ENCODE measurements at places on chromosomes 4 and X.

DNA sequence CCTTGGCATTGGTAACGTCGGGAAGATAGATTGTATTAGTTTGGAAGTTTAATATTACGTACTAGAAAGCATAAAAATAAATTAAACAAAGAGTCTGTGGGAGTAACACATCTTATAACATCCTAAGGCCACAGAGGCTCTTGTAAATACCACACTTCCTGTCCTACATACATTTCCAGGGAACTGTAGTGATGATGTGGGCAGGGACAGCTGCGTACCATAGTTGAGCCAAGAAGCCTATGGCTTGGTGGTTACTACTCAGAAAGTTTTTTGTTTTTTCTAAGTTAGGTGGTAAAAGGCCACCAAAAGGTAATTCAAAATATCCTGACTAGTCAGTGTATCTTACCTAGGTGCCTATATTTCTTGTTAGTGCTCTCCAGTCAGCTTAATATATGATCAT is 4.6 kb upstream of the ANKRD50 start:
- no peak for DNase-seq

DNA sequence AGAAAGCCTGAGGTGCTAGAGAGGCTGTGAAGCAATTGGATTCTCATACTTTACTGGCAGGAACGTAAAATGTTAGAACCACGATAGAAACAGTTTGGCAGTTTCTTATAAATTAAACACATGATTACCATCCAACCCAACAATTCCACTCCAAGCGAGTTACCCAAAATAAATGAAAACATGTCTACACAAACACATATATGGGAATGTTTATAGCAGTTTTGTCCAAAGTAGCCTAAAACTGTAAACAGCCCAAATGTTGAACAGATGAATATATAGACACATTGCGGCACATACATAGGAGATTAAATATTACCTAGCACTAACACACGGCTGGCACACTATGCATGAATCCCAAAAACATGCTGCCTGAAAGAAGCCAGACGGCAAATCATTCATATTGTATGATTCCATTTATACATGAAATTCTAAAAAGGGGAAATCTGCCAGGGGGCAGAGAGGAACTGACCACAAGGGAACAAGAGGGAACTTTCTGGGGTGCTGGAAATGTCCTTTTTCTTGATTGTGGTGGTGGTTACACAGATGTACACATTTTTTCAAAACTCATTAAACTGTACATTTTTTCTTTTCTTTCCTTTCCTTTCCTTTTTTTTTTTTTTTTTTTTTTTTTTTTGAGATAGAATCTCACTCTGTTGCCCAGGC is 50.4 kb upstream of the SLC25A4 start:
- DNase-seq, result no peak

DNA sequence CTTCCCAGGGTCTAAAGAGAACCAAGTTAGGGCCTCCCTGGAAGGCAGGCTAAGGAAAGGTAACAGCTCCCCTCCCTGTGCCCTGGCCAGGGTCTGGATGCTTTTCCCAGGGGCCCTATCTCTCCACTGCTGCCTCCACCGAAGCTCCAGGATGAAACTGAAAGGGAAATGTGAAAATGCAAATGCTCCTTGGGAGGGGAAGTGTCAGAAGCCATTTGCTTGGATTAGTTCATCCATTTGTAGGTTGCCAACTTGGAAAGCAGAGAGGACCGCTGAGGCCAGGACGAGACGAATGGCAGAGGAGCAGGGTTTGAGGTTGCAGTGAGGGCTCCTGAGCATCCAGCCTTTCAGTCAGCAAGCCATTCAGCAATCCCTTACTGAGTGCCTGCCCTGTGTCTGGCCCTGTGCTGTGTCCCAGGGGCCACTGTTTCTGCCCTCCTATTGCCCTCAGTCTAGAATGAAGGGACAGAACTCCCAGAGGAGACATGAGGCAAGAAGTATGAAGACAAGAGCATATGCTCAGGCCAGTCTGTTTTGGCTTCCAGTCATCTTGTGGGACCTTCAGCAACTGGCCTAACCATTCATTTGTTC is 45.9 kb upstream of the PGRMC1 start:
- DNase-seq, result no peak

GRCh38 chr4:31052519-31052918 is 332.4 kb downstream of the PCDH7 start:
- DNase-seq, result no peak

DNA sequence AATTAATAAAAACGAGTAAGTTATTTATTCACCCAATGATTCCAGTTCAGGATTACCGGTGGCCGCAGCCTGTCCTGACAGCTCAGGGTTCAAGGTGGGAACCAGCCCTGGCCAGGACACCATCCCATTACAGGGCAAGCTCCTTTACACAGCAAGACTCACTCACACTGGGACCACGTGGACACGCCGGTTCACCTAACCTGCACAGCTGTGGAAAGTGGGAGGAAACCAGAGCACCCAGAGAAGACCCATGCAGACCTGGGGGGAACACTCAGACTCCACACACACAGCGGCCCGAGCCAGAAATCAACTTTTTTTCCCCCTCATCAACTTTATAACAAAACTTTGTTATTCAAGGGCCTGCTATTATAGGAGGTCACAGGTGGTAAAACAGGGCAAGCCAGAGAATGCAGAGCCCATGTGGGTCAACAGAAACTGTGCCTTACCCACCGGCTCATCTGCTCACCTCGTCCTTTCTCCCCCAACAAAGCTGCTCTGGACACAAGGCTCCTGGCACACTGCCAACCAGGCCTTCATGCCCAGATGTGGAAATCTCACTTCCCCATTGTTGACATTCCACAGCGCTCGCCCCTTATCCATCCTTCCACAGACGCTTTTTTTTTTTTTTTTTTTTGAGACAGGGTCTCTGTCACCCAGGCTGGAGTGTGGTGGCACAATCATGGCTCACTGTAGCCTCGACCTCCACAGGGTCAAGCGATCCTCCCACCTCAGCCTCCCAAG is 8.0 kb upstream of the ODAPH start:
- DNase-seq, result no peak

Data from posterior cingulate gyrus (tissue), 11 donors.